ENCODE measurements at places on chromosomes 2 and 18. TPM values are rescaled to one million over a fixed set of nuclear protein-coding genes. Genes with fewer than 3 reads are reported as not detected.

Gene ALPG
- total RNA-seq: not detected

Gene FIGN
- not detected for total RNA-seq

DNA sequence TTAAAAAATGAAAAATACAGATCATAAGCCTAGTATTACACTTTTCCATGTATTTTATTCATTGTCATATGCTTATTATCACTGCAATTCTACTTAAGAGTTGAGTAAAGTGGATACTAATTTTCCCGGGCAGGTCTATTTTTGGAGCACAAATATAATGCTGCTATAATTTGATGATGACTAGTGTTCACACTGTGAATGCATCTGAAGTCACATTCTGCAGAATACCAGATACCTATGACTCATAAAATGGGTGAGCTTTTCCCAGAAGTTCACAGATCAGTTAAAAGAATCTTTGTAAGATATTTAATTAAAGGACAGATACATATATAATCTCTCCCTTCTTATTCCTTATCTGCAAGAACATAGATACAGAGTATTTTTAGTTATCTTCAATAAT, 79.8 kb upstream of the MC4R start:
- no peaks in the 10 kb centered on the region for H3K36me3 ChIP-seq
- H3K27me3 ChIP-seq: no peaks in the 10 kb centered on the region
- H3K4me3 ChIP-seq: no peak overlapping the region
- H3K4me1 ChIP-seq: no peaks in the 10 kb centered on the region
- no peak overlapping the region for H3K27ac ChIP-seq

Gene AGXT
- total RNA-seq: not detected

Gene CFAP65
- total RNA-seq: not detected

GRCh38 chr2:222724208-222724607, 52.8 kb downstream of the MOGAT1 start:
- DNase-seq: no peak
- H3K4me3 ChIP-seq: no peak overlapping the region
- no peak overlapping the region for H3K27ac ChIP-seq
- H3K4me1 ChIP-seq: peaks cover 4% of the 10 kb centered on the region

GRCh38 chr2:3242747-3243369, 134.8 kb downstream of the EIPR1 start:
- H3K4me1 ChIP-seq: peaks cover 24% of the 10 kb centered on the region
- H3K36me3 ChIP-seq: peaks cover 30% of the 10 kb centered on the region
- peak overlapping the region; percentile 45 for H3K27ac ChIP-seq
- H3K4me3 ChIP-seq: peak overlapping the region; percentile 2
- H3K27me3 ChIP-seq: no peaks in the 10 kb centered on the region

Gene DPP10
- not detected for total RNA-seq

Gene C1QL2
- not detected for total RNA-seq

Gene GREB1L
- total RNA-seq: not detected

DNA sequence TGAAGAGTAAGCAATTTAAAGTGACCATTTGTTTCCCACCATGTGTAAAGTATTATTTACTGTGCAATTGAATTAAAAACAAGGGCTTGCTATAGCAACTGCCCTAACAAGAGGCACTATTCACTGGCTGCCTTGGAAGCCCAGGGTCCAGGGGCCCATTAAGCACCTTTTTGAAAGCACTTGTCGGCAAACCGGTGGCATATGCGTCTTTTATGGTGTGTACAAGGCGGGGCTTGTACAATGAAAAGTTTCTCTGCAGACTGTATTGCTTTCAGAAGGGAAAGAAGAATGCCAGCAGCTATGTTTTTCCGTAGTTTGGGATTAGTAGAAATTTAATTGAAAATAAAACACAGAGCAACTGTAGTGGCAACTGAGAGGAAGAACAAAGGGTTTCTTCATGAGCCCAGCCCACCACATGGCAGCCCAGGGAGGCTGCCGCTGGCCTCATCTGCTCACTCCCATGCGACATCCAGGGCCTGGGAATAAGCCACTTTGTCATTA, 279.5 kb upstream of the PARD3B start:
- DNase-seq: no peak
- H3K4me1 ChIP-seq: no peaks in the 10 kb centered on the region
- H3K27ac ChIP-seq: no peak overlapping the region
- H3K36me3 ChIP-seq: no peaks in the 10 kb centered on the region

Gene RGPD3
- total RNA-seq: 0.04 TPM

GRCh38 chr2:180604077-180604476, 376.3 kb upstream of the UBE2E3 start:
- H3K4me1 ChIP-seq: no peaks in the 10 kb centered on the region
- no peak overlapping the region for H3K27ac ChIP-seq
- H3K27me3 ChIP-seq: no peaks in the 10 kb centered on the region
- DNase-seq: no peak

Gene REG1A
- total RNA-seq: not detected

Measured in activated naive CD8-positive, alpha-beta T cell treated with anti-CD3 and anti-CD28 coated beads for 36 hours (primary cell).